ENCODE measurements at places on chromosomes 5 and 9.

GRCh38 chr5:42507451-42508097 lies 84.3 kb downstream of the GHR start:
- no peak for DNase-seq

- peak; percentile 16 for DNase-seq
These were observed 16.7 kb downstream of the ABO start for GRCh38 chr9:133258061-133259015.

DNA sequence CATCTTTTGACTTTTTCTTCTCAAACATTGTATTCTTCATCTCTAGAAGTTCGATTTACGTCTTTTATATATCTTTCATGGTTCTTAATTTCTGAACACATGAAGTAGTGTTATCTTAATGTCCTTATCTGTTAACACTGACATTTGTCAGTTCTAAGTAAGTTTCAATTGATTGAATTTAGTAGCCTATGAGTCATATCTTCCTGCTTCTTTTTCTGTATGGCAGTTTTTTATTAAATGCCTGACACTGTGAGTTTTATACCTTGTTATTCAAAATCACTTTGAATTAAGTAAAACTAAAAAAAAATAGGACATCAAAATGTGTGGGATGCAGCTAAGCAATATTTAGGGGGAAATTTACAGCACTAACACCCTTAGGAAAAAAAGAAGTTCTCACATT lies 707.0 kb upstream of the ACO1 start:
- no peak for DNase-seq

- DNase-seq = no peak
These were observed 93.9 kb downstream of the SCAI start for GRCh38 chr9:125049212-125050049.
